Iris pigment epithelial cell (primary cell): ENCODE measurements at places on chromosomes 3 and 15.

GRCh38 chr15:87573534-87573933 is 683.0 kb downstream of the NTRK3 start:
- no peak for DNase-seq

DNA sequence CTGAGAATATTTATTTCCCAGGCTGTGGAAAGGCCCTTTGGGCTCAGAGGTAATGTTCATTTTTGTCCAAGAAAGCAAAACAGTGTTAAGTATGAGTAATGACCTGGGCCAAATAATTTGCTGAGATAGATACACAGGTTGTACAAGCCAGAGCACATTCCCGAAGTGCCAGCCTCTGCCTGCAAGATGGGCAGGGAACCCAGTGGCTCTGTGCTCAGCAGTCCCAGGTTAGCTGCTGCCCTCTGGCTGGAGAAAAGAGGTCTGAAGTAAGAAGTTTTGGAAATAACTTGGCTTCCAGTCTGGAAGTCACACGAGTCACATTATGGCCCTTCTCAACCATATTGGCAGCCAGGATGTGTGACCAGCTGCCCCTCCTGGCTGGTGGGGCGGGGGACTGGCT is 20.2 kb downstream of the MYZAP start:
- peak; percentile 10 for DNase-seq

GRCh38 chr3:170171563-170171962 is 10.0 kb downstream of the PHC3 start:
- no peak for DNase-seq

DNA sequence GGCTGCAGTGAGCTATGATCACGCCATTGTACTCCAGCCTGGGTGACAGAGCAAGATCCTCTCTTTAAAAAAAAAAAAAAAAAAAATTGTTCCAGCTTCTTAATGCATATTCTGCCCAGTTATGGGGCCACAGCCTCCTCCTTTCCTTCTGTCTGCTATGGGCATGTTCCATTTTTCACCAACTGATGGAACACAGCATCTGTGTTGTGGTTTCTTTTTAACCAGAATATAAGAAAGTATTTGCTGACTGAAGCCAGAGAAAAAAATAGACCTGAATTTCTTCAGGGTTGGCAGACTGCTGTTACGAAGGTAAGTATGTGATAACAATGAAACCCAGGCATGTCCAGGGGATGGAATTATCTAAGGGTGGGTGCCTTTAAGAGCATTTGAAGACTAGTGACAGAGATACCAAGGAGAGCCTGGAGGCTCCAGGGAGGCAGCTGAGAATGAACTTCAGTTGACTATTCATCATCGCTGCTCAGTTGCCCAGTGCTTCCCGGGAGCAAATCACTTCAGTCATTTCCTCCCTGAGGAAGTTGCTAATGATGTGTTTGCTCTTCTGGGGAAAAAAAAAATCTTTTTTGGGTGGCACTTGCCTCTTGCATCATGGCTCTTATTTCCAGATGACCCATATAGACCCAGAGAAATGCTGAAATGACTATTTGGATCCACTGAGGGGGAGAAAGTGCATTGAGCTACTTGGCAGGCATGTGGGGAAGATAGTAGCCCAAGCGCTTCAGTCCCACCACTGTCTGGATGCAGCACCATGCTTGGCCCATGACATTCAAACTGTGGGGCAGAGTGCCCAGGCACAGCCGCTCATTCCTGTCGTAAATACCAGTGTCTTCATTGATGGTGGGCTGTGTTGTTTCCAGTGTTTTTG is 14.5 kb downstream of the NCBP2 start:
- DNase-seq: no peak

DNA sequence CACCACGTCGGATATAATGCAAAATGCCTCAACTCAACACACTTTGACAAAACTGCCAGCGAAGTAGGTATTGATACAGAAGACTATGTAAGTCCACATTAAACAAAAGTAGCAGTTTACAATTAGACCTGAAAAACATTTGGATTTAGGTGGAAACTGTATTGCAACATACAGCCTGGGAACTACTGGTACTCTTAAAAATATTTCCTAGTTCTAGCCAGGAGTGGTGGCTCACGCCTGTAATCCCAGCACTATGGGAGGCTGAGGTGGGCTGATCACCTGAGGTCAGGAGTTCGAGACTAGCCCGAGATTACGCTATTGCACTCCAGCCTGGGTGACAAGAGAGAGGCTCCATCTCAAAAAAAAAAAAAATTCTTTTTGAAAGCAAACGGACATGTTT is 246.2 kb downstream of the ZBTB20 start:
- peak; percentile 15 for DNase-seq

DNA sequence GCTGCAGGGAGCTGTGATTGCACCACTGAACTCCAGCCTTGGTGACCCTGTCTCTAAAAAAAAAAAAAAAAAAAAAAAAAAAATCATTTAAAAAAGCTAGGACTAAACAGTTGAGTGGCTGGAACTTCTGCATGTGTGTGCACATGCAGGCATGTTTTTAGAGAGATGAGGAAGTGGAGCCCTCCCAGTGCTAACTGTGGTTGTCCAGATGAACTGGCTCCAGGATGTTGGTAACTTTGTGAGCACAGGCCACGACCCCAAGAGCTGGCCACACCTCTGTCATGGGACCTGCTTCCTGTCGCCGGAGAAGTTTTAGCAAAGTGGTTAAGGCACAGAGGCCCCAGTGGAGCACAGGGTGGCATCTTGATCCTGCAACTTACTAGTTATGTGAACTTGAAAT is 27.0 kb downstream of the CHCHD6 start:
- DNase-seq: no peak

GRCh38 chr3:98528474-98529346 is 3.1 kb upstream of the GPR15 start:
- no peak for DNase-seq

GRCh38 chr3:29581311-29581710 is 300.4 kb downstream of the RBMS3 start:
- no peak for DNase-seq

GRCh38 chr3:185040425-185040824 is 112.4 kb downstream of the C3orf70 start:
- DNase-seq: no peak

DNA sequence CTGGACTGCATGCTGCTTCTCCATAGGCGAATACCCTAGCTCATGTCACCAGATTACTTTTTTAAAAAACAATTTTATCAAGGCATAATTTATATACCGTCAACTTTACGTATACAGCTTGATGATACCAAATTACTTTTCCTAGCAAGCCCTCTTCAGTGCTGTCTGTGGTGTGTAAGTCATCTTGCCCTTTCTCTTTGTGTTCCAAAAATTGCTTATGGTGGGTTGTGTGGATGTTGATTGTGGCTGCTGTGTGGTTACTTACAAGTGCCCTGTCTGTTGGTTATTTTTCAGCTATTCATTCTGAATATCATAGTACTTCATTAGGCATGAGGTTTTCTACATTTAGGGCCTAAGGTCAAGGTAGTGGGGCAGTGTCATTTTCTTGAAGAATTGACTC is 12.8 kb downstream of the TMOD3 start:
- no peak for DNase-seq

DNA sequence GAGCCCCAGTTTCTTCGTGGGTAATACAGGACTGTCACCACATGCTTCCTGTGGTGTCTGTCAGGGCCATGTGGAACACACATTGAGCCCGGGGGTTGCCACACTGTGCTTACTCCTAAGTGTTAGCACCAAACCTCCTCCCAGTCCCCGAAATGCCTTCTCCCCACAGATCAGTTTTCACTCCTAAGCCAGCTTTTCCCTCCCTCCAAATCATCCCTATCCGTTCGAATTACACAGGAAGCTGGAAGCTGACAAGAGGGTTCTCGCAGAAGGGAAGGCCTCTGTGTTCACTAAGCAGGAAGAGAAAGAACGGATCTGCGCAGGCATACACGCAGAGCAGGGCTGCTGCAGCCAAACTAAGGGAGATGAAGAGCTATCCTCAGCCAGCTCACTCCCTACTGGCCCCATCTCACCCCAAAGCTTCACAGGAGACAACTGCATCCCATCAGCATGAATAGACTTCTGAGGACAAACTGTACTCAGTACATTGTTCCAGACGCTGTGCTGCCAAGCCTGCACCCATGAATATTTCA is 32.3 kb downstream of the XXYLT1 start:
- DNase-seq: peak; percentile 36

DNA sequence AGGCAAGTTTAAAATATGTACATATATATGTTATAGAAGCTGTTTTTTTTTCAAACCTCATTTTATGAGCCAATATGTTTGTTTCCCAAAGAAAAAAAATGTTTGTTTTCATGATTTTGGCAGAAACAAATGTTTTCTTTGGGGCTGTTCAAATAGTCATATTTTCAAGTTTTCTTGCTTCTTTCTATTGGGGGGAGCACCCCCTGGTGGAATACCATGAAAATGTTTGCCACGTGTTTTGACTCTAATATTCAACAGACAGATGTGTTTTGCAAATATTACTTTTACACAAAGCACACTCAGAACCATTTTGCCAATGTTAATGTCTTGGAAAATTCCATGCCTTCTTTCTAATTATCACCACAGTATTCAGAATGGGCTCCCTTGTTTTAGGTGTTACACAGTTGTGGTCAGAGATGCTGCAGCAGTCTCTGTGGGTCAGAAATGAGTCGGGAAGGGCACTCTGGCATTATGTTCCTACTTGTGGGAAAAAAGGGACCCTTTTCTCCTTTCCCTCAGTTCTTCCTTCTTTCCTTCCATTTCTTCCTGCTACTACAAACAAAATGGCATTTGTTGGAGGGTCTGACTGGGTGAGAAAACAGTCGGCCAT is 817.0 kb downstream of the TUSC7 start:
- peak; percentile 37 for DNase-seq

DNA sequence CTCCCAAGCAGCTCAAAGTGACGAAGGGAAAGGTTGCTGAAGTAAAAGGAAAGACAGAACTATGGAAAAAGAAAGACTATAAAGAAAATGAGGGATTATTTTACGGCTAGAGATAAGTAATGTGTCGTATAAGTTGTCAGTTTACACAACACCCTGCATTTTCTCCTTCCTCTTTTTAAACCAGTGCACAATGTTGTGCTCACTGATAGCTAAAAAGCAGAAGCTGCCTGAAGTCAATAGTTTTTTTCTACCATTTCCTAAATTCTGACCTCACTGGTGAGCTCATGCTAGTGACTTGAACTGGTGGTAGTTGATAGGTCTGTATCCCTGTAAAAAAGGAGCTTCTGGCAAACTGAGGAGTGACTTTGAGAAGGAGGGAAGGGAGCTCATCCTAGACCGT is 368.6 kb upstream of the GBE1 start:
- no peak for DNase-seq

DNA sequence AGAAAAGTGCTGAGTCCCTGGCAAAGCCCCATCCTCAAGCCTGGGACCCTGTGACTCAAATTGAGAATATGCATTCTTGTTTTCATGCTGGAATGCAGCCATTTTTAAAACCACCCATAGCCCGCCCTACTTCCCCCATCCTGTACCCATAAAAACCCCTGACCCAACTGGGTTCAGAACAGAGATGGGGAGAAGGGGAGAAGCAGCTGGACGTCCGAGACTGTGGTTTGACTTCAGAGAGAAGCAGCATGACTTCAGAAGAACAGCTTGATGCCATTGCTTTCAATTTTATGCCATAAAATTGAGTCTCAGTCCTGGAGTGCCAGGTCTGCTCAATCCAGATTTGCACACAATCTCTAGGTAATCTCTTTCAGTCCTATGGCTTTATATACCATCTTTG is 78.2 kb downstream of the BCHE start:
- no peak for DNase-seq

GRCh38 chr3:127045435-127046045 is 62.6 kb downstream of the PLXNA1 start:
- no peak for DNase-seq

DNA sequence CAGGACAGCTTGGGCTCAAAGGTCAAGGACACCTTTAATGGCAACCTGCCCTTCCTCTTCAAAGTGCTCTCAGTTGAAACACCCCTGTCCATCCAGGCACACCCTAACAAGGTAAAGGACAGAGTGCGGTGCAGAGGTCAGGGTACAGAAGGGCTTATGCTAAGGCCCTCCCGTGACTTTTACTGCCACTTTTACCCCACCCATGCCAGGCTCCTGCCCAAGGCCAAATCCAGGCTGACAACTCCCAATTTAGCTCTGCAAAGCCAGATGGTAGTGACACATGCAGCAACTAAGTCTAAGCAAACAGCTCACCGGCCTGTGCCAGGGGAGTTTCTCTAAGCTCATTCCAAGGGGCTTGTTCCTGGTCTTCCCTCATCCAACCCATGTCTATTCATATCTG is 1.6 kb downstream of the MPI start:
- no peak for DNase-seq

DNA sequence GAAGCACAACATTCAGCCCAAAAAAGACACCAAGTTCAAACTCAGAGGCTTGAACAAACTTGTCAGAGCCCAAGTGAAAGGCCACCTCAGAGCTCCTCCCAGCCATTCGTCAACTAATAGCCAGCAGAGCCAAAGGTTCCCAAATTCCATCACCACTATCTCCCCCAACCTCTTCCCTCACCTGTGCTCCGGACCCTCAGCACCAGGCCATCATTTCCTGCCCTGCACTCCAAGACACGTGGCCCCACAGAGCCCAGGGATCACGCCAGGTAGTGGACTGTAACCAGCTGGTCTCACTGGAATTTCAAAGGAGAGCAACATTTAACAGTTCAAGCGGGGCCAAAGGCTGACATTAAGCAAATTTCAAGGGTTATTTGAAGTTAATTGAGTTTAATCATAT is 245.2 kb upstream of the IGF1R start:
- no peak for DNase-seq

GRCh38 chr3:9185701-9186100 is 63.7 kb downstream of the SRGAP3 start:
- DNase-seq: no peak

DNA sequence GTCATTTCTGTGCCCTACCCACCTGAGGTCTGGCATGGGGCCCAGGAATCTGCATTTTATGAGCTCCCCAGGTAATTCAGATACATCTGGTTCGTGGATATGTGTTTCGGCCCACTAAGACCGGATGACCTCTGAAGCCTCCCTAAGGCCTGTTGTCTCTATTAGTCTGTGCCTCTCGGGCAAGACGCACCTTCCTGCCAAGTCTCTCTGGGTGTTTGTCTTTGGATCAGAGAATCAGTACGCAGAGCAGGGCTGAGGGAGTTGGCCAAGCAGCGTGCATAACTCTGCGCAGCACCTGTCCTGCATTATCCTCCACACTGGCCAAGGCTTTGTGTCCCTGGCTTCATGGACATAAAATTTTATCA is 181.0 kb downstream of the THSD4 start:
- DNase-seq: peak; percentile 34

DNA sequence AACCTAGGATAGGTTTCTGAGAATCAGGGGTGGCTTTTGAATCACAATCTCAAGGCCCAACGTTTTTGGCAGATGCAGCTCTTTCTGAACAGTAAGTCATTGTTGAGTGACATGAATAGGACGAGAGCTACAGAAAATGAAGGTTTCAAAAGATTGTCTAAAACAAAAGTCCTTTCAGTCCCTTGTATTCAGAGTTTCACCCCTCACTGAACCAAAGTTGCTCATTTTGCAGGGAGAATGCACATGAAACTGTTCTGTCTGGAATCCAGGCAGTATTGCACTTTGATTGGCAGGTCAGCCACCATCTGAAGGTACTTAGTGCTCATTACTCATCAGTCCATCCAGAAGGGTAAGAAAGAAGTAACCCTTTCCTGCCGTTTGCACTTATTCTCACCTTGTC is 24.1 kb upstream of the RASGRP1 start:
- DNase-seq: peak; percentile 45

- DNase-seq: no peak
Measured at GRCh38 chr3:12633108-12633507, 30.8 kb downstream of the RAF1 start.

GRCh38 chr3:171378586-171378985 is 81.6 kb downstream of the TNIK start:
- DNase-seq: no peak
